ENCODE measurements at places on chromosomes 5 and 9.
A peak's percentile ranks its signal among the peaks of the same experiment; 100 is the strongest.

GRCh38 chr5:83364312-83365299 lies 106.9 kb upstream of the VCAN start:
- no peak for DNase-seq

- DNase-seq: no peak
These were observed 28.2 kb downstream of the COL15A1 start for GRCh38 chr9:98971915-98972223.

DNA sequence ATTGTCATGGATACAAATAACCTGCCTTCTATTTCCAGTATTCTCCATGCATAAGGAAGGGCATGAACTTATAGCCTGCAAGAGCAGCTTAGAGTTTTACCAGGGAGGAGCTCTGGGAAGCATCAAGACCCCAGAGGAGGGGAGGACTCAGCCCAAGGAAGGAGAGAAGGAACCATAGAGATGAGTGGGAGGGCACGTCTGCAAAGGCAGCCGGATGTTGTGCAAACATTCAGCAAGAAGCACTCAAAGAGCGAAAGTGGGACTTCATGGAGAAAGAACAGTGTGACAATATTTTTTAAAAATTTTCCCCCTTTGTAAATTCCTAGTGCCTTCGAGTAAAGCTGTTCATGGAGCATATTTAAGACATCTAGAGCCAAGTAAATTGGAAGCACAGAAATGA lies 270.1 kb upstream of the PTGER4 start:
- DNase-seq: peak; percentile 69

GRCh38 chr5:58938563-58939424 lies 355.9 kb downstream of the RAB3C start:
- no peak for DNase-seq

DNA sequence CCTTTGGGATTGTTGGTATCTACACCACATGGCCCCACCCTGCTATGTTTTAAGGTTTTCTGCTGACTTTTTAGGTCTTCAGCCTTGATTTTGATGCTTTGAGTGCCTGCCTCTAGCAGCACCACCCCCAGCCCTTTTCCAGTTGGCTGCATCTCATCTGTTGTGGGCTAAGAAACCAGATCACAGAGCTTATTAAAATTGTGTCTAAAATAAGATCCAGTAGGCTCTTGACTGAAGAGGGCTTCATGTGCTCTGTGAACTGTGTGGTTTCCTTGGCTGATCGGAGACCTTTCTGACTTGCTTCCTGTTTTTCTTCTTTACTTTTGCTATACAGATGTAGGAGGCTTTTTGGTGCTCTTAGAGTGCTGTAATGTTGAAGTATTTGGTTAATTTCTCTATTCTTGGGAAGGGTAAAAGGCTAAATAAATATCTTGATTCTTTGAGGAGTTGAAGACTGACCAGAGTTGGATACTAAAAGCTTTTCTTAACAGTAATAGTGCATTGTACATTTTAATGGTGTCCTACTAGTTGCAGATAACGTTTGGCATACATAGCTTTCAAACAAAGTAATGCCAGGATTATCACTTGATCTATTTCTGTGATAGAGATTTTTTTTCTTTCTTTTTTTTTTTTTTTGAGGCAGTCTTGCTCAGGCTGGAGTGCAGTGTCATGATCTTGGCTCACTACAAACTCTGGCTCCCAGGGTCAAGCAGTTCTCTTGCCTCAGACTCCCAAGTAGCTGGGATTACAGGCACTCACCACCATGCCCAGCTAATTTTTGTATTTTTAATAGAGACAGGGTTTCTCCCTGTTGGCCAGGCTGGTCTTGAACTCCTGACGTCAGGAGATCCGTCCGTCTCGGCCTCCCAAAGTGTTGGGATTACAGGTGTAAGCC lies 4.5 kb downstream of the UBE2D2 start:
- DNase-seq: peak; percentile 45

- peak; percentile 55 for DNase-seq
These were observed 473 bp downstream of the IRGM start for GRCh38 chr5:150846654-150847333.

DNA sequence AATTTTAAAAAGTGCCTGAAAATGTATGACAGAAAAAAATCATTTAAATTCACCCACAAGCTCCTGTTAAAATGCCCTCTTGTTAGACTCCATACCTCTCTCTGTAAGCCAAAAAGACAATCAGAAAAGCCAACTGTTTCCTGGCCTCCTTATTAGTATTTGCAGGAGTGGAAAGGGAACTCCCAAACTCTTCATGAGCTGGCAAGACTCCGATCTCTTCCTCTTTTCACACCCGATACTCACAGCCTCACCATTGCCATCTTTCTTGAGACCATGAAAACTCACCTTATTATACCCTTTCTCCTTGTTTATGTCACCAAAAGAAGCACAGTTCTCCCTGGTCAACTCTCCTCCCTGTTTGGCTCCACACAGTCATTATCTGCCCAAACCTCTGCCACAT lies 197.8 kb downstream of the DMAC1 start:
- no peak for DNase-seq

DNA sequence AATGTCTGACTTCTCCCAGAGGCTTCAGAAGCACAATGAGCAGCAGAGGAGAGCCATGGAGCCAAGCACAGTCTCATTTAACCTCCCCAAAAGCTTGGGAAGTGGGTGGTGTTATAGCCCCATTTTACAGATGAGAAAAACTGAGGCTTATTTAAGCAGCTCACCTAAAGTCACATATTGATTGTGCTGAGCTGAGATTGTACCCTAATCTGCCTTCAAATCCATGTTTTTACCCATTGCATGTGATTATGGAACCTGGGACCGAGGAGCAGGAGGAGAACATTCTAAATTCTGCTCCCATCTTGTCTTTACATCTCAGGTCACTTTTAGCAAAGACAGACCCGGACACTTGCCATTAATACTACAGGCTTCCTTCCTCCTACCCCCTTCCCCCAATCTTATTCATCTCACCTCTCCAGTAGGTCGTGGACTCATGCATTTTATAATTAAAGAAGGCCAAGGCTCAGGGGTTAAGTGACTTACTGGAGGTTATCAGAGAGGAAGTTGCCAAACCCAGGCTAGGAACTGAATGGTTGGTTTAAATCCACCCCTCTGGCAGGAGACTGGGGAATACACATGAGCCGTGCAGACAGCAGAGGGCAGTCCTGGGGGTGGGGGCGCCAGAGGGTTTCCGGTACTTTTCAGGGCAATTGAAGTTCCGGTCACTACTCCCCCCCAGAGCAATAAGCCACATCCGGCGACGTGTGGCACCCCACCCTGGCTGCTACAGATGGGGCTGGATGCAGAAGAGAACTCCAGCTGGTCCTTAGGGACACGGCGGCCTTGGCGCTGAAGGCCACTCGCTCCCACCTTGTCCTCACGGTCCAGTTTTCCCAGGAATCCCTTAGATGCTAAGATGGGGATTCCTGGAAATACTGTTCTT lies 51.0 kb upstream of the IL17B start:
- peak; percentile 50 for DNase-seq

DNA sequence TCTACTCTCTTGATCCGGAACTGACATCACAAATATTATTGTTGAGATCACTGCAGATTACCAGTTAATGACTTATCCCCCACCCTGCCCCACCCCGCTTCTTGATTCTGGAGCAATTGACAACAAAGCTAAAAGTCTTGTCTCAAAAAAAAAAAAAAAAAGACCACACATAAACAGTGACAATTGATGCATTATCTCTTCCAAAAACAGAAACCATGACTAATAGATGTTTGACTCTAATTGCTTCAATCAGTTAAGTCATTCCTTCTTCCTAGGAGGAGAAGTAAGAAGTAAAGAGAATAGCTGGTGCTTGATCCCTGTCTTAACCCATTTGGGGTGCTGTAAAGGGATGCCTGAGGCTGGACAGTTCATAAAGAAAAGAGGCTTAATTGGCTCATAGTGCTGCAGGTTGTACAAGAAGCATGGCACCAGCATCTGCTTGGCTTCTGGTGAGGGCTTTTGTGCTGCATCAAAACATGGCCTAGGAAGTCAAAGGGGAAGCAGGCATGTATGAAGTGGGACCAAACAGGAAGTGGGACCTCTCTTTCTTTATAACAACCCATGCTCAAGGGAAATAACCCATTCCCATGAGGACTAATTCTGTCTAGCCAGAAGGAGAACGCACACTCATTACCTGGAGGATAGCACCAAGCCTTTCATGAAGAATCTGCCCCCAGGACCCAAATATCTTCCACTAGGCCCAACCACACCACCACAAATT lies 158.7 kb downstream of the TMEM167A start:
- no peak for DNase-seq

DNA sequence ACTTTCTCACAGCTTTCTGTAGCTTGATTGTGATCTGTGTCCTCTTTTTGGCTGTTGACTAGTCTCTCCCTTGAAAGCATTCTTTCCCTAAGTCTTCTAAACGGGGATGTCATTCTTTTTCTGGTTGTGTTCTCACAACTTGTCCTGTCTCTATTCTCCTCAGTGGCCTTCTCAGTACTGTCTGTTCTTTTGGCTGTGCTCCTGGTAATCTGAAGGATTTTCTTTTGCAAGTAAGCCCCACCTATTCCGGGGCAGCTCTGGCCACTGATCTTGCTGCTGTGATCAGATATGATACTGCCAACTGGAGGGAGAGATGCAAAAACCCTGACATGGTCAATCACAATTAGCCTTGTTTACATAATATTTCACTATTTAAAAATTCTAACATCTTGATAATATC lies 172.2 kb downstream of the CDC42SE2 start:
- no peak for DNase-seq

DNA sequence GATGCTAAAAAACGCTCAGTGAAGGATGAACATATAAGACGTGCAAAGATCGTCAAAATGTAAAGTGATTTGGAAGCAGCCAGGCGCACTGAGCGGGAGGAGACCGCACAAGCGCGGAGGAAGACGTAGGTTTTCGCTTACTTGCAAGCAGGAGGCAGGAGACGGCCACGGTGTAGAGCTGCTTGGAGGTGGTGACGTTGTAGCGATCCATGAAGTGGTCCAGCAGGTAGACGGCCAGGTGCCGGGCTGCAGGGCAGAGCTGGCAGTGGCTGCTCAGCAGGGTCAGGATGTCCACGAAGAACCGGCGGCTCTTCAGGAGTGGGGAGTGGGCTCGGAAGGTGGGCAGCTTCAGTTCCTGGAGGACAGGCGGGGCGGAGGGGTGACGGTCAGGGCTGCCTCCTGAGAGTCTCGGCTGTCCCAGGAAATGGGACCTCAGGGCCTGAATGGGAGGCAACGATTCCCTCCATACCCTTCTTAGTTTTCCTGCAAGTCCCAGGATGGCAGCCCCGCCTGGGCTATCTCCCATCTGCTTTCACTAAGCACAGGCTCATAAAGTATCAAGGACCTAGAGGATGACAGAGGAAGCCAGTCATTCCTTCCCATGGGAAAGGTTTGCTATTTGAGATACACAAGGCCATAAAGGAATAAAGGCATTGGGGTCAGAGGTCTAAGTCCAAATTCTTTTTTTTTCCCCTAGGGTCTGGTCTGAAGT lies 31.8 kb downstream of the CCNJL start:
- no peak for DNase-seq

- DNase-seq: no peak
These were observed 6.3 kb downstream of the SLC25A51 start for GRCh38 chr9:37897665-37898064.

DNA sequence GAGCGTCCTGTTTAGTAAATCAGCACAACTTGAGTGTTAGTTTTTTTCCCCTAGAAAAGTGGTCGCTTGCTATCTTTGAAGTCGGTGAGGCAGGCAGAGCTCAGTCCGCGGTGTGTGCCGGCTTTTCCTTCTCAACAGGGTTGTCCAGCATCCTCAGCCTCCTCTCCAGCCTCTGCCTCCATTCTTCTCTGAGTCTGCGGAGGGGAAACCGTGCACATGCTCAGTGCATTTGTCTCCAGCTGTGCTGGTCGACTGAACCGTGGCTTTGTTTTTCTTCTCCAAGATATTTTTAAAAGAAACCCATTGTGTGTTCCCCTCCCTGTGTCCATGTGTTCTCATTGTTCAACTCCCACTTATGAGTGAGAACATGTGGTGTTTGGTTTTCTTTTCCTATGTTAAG lies 25.3 kb downstream of the FAM240B start:
- DNase-seq: no peak

- no peak for DNase-seq
These were observed 8.9 kb downstream of the NR2F1-AS1 start for GRCh38 chr5:93572101-93572607.

- no peak for DNase-seq
These were observed 201.7 kb downstream of the EFNA5 start for GRCh38 chr5:107469064-107469463.

DNA sequence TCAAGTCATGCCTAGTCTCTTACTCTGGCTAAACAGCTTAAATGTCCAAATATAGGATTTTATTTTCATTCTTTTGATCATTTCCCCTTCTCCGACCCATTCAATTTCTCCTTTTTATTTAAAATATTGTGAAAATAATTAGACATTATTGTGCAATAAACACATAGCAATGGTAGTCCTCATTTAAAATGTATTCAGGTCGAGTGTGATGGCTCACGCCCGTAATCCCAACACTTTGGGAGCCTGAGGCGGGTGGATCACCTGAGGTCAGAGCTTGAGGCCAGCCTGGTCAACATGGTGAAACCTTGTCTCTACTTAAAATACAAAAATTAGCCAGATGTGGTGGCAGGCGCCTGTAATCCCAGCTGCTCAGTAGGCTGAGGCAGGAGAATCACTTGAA lies 26.7 kb downstream of the ADAMTS6 start:
- no peak for DNase-seq

DNA sequence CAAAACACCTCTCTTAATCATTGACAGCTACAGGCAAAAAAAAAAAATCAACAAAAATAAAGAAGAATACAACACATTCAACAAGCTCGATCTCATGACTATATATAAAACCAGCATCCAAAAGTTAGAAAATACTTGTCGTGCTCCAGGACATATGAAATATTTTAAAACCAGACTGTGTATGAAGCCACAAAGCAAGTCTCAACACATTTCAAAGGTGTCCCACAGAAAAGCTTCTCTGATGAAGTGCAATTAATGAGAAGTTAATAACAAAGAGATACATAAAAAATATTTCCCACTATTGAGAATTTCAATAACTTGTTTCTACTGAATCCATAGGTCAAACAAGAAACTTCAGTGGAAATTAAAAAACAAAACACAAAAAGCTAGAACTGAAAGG lies 178.7 kb downstream of the PLK2 start:
- DNase-seq: no peak

DNA sequence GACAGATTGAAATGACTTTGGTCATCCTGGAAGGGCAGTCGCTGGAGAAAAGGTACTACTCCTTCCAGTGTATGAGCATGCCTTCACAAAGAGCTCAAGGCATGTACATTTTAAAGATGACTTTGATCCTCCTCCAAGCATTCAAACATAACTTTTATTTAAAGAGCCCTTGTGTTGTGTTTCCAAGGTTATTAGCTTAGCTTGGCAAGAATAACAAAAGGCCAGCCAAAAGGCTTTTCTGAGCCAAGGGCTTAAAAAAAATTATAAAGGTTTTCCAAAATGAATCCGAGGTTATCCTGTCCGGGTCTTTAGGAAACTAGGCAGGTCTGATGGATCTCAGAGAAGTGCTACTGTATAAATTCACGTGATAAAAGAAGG lies 71.0 kb upstream of the PLPP6 start:
- no peak for DNase-seq

- no peak for DNase-seq
These were observed 47.0 kb downstream of the PRR16 start for GRCh38 chr5:120510994-120511686.

GRCh38 chr9:127543221-127543620 lies 68.9 kb upstream of the STXBP1 start:
- DNase-seq: no peak

- no peak for DNase-seq
These were observed 1.8 kb upstream of the MACROH2A1 start for GRCh38 chr5:135400866-135401265.

GRCh38 chr9:123329329-123329955 lies 26.6 kb upstream of the CRB2 start:
- peak; percentile 67 for DNase-seq
